ENCODE measurements at places on chromosomes 7 and 10.

GRCh38 chr10:111175787-111176186 lies 99.0 kb downstream of the ADRA2A start:
- peak; percentile 55 for DNase-seq

DNA sequence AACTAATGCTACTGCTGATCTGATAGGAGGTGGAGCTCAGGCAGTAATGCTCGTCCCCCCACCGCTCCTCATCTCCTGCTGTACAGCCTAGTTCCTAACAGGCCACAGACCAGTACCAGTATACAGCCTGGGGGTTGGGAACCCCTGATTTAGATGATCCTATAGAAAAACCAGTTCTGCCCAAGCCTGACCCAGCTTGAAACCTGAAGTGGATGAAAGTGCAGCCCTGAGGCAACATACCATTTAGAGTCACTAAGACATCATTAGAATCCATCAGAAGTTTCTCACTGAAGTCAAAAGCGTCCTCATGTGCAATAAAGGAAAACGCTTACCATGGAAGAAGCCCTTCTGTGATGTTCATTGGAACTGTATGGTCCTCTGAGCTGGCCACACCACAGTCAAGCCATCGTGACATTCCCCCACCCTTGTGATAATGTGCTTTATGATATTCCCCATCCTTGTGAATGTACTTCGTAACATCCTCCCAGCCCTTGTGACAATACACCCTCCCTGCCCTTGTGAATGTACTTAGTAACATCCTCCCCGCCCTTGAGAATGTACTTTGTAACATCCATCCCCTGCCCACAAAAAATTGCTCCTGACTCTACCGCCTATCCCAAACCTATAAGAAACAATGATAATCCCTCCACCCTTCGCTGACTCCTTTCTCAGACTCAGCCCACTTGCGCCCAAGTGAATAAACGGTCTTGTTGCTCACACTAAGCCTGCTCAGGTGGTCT lies 65.9 kb upstream of the HECTD2 start:
- DNase-seq: no peak

DNA sequence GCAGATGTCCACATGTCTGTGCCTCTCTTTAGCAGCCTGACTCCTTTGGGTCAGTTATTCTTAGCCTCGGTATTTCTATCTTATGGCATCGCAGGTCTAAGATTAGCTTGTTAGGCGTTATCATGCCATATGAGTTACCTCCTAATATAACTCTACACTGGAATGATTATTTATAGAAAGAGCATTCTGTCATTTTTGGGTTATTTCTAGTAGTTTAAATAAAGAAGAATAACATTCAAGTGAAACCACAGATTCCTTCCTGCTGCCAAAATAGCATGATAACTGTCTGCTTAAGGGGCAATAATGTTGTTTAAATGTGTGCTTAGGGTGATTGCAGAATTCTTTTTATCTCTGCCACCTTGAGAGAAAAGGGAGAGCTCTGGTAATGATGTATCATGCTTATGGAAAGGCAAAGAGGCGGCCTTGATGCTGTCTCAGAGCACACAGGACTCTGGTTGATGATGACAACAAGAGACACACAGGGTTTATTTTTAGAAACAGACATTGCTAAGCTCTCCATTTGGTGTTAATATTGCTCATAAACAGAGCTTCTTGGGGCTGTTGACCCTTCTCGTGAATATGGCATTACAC lies 10.4 kb downstream of the HDAC9 start:
- peak; percentile 75 for DNase-seq

- DNase-seq: no peak
These were observed 178.5 kb downstream of the AMPH start for GRCh38 chr7:38452681-38453108.

DNA sequence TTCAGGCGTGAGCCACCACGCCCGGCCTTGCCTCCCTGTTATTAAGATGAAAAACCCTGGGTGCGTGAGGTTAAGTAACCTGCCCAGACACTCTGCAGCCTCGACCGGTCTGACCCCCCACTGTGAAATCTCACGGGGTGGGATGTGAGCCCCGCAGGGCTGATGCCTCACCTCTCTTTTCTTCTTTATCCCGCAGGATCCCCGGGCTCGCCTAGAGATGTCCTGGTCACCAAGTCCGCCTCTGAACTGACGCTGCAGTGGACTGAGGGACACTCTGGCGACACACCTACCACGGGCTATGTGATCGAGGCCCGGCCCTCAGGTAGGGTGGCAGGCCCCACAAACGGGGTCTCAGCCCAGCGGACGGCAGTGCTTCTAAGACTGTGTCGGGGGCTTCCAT lies 461.1 kb upstream of the FOXK1 start:
- DNase-seq: no peak

- DNase-seq: no peak
These were observed 75.3 kb upstream of the FOXK1 start for GRCh38 chr7:4606797-4607196.

GRCh38 chr7:139993169-139993568 lies 69.6 kb downstream of the PARP12 start:
- DNase-seq: no peak

DNA sequence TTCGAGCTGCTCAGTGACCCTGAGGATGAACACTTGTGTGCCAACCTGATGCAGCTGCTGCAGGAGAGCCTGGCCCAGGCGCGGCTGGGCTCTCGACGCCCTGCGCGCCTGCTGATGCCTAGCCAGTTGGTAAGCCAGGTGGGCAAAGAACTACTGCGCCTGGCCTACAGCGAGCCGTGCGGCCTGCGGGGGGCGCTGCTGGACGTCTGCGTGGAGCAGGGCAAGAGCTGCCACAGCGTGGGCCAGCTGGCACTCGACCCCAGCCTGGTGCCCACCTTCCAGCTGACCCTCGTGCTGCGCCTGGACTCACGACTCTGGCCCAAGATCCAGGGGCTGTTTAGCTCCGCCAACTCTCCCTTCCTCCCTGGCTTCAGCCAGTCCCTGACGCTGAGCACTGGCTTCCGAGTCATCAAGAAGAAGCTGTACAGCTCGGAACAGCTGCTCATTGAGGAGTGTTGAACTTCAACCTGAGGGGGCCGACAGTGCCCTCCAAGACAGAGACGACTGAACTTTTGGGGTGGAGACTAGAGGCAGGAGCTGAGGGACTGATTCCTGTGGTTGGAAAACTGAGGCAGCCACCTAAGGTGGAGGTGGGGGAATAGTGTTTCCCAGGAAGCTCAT lies 1.1 kb downstream of the DDIT4 start:
- DNase-seq: peak; percentile 73

All from LHCN-M2 (cell line).